ENCODE measurements at places on chromosomes 1 and 21. TPM values are rescaled to one million over a fixed set of nuclear protein-coding genes. Genes with fewer than 3 reads are reported as not detected.

GRCh38 chr1:235990330-235990795 lies 74.5 kb downstream of the NID1 start:
- H3K36me3 ChIP-seq = peaks cover 8% of the 10 kb centered on the region
- no peak overlapping the region for H3K27ac ChIP-seq
- H3K27me3 ChIP-seq = peaks cover 12% of the 10 kb centered on the region
- H3K4me1 ChIP-seq = no peaks in the 10 kb centered on the region

- no peaks in the 10 kb centered on the region for H3K27me3 ChIP-seq
- no peak overlapping the region for H3K4me3 ChIP-seq
- no peak for DNase-seq
Observed at GRCh38 chr1:61140778-61141177, 58.4 kb downstream of the NFIA start.

- no peak overlapping the region for H3K4me3 ChIP-seq
- no peaks in the 10 kb centered on the region for H3K4me1 ChIP-seq
- peak overlapping the region; percentile 7 for H3K27ac ChIP-seq
- no peaks in the 10 kb centered on the region for H3K36me3 ChIP-seq
Observed at GRCh38 chr1:54516249-54516920, 31.6 kb upstream of the ACOT11 start.

The ADCY10 gene
- total RNA-seq = 0.07 TPM

- H3K27me3 ChIP-seq = no peaks in the 10 kb centered on the region
- peaks cover 1% of the 10 kb centered on the region for H3K36me3 ChIP-seq
- H3K4me1 ChIP-seq = peaks cover 60% of the 10 kb centered on the region
- no peak for DNase-seq
Observed at GRCh38 chr1:2259668-2260402, 31.7 kb downstream of the SKI start.

DNA sequence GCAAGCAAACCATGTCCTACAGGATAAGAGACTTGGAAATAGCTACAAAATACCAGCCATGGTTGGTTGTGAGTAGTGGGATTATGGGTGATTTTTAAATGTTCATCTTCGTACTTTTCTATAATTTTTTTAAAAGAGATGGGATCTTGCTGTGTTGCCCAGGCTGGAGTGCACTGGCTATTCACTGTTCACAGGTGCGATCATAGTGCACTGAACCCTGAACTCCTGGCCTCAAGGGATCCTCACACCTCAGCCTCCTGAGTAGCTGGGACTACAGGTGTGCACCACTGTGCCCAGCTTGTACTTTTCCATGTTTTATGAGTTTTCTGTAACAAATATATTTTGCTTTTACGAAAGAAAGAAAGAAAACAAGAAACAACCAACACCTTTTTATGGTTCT lies 224.2 kb downstream of the FOXD2 start:
- peaks cover 11% of the 10 kb centered on the region for H3K27me3 ChIP-seq
- H3K36me3 ChIP-seq = no peaks in the 10 kb centered on the region

DNA sequence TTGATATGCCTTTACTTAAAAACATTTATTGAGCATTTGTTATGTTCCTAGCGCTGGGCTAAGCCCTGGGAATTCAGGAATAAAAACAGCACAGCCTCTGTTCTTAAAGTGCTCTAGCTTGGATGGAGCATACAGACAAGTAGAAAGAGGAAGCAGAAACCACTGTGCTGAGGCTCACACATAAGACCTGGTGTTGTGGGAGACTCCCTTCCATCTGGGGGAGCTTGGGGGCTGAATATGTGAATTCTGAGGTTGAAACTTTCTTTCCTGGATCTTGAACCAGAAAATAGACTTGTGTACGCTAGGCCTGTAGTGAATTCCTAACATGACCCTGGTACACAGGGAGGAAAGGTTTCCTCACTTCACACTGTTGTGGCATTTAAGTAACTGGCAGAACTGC lies 209.9 kb downstream of the ZNF326 start:
- no peaks in the 10 kb centered on the region for H3K36me3 ChIP-seq
- H3K27me3 ChIP-seq = no peaks in the 10 kb centered on the region
- no peak for DNase-seq

GRCh38 chr21:35737899-35738346 lies 322.4 kb downstream of the SETD4 start:
- H3K36me3 ChIP-seq = no peaks in the 10 kb centered on the region
- no peak overlapping the region for H3K27ac ChIP-seq
- H3K4me3 ChIP-seq = no peak overlapping the region
- DNase-seq = no peak
- no peaks in the 10 kb centered on the region for H3K4me1 ChIP-seq
- H3K27me3 ChIP-seq = peaks cover 7% of the 10 kb centered on the region

DNA sequence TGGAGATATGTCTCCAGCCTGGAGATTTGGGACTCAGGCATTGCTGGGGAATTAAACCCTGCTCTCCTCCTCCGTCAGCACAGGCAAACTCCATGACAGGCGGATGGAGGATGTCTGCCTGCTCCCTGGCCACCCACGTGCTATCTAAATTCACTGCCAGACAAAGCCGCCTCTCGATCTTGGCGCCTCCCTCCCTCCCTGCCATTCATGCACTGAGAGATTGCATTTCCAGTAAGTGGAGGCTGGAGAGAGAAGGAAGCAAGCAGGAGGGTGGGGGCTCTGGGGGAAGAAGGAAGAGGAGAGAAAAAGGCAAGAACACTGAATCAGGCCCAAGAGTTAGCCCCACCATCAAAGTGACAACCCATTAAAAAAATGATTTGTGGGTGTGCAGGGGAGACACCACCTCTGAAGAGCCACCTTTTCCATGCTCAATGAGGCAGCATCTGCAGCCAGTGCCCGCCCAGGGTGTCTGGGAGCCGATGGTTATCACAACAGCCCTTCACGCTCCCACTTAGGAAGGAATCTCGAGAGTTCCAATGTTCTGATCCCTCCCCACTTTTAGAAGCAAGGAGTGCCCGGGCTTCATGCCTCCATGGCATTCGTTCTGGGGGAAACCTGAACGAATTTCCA lies 183.0 kb downstream of the HIVEP3 start:
- peaks cover 67% of the 10 kb centered on the region for H3K4me1 ChIP-seq
- no peak for DNase-seq
- H3K4me3 ChIP-seq = no peak overlapping the region

DNA sequence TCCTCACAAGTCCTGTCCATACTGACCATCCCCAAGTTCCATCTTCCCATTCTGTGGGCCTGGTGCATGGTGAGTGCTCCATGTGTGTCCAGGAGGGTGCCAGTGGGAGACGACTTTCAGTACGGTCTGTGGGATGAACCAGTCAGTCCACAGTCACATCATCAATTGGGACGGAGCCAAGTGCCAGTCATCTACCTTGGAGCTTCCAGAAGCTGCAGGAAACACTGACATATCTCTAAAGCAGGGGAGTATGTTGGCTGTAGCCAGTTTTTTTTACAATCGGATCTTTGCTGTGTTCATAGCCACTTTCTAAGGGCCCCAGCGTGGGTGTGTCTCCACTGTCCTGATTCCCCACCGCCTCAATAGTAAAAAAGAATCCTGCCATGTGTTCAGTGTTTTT lies 13.6 kb upstream of the TRIM17 start:
- no peaks in the 10 kb centered on the region for H3K4me1 ChIP-seq
- no peak overlapping the region for H3K4me3 ChIP-seq
- no peak overlapping the region for H3K27ac ChIP-seq
- H3K27me3 ChIP-seq = peaks cover 47% of the 10 kb centered on the region
- H3K36me3 ChIP-seq = no peaks in the 10 kb centered on the region

GRCh38 chr21:26210614-26211013 lies 40.0 kb upstream of the APP start:
- H3K4me3 ChIP-seq = no peak overlapping the region
- no peak for DNase-seq
- no peaks in the 10 kb centered on the region for H3K36me3 ChIP-seq
- H3K27ac ChIP-seq = no peak overlapping the region
- no peaks in the 10 kb centered on the region for H3K27me3 ChIP-seq

The CHRNB2 gene
- total RNA-seq = not detected

- no peak overlapping the region for H3K27ac ChIP-seq
- H3K27me3 ChIP-seq = peaks cover 12% of the 10 kb centered on the region
- DNase-seq = no peak
Observed at GRCh38 chr1:33306653-33307493, 14.0 kb downstream of the A3GALT2 start.

The RAB3B gene
- 0.09 TPM for total RNA-seq

GRCh38 chr21:36073181-36073580 lies 3.4 kb downstream of the CBR1 start:
- no peaks in the 10 kb centered on the region for H3K27me3 ChIP-seq
- H3K36me3 ChIP-seq = peaks cover 11% of the 10 kb centered on the region
- no peak overlapping the region for H3K4me3 ChIP-seq
- DNase-seq = no peak
- H3K4me1 ChIP-seq = peaks cover 60% of the 10 kb centered on the region
- no peak overlapping the region for H3K27ac ChIP-seq

- no peak overlapping the region for H3K27ac ChIP-seq
- H3K4me3 ChIP-seq = no peak overlapping the region
- no peaks in the 10 kb centered on the region for H3K4me1 ChIP-seq
- no peaks in the 10 kb centered on the region for H3K36me3 ChIP-seq
- H3K27me3 ChIP-seq = no peaks in the 10 kb centered on the region
Observed at GRCh38 chr1:78304761-78305160, 186.0 kb upstream of the PTGFR start.

The CR1 gene
- 0.09 TPM for total RNA-seq

- H3K4me3 ChIP-seq = no peak overlapping the region
- DNase-seq = no peak
- no peak overlapping the region for H3K27ac ChIP-seq
- H3K4me1 ChIP-seq = no peaks in the 10 kb centered on the region
Observed at GRCh38 chr1:54826226-54826816, 25.2 kb upstream of the TTC22 start.

GRCh38 chr1:154352581-154353459 lies 27.5 kb downstream of the ATP8B2 start:
- H3K4me1 ChIP-seq = peaks cover 32% of the 10 kb centered on the region
- DNase-seq = peak; percentile 61
- peaks cover 8% of the 10 kb centered on the region for H3K36me3 ChIP-seq

DNA sequence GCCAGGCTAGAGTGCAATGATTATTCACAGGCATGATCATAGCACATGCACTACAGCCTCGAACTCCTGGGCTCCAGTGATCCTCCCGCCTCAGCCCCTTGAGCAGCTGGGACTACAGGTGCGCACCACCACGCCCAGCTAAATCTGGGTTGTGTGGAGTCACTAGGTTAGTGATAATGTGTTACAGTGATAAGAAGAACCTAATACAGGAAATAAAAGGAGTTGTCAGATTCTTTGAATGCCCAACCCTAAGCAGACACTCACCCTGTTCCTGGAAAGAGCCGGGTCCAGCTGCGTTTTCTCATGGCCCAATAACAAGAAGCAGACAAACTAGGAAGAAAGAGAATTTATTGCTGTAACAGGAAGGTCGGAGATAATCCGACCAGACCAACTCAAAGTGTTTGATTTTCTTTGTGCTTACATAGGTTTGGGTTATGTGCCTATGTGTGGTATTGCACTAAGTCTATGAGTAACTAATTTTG lies 8.8 kb downstream of the IFNGR2 start:
- no peak overlapping the region for H3K27ac ChIP-seq
- no peaks in the 10 kb centered on the region for H3K27me3 ChIP-seq
- peaks cover 64% of the 10 kb centered on the region for H3K4me1 ChIP-seq
- H3K4me3 ChIP-seq = peak overlapping the region; percentile 4
- H3K36me3 ChIP-seq = peaks cover 4% of the 10 kb centered on the region

The KIF14 gene
- 20.1 TPM for total RNA-seq

DNA sequence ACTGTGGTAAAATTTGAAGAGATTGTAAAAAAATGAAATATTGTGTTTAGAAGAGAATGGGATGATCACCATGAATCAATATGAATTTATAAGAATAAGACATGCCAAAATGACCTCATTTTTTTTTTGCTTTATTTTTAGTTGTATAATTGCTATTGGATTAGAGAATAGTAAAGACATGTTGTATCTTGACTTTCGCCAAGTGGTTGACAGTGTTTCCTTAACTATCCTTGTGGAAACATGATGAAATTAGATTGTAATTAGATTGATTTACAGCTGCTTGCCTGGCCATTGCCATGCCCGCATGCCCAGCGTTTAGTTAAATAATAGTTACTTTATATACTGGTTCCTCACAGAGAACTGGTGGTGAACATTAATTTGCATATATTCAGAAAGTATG lies 154.9 kb downstream of the MAGI3 start:
- H3K4me3 ChIP-seq = no peak overlapping the region
- no peaks in the 10 kb centered on the region for H3K27me3 ChIP-seq
- H3K36me3 ChIP-seq = no peaks in the 10 kb centered on the region

The MROH7 gene
- 0.86 TPM for total RNA-seq
